ENCODE measurements at places on chromosomes 12 and 14.

GRCh38 chr14:96082420-96083300 lies 43.5 kb downstream of the C14orf132 start:
- no peak for DNase-seq

GRCh38 chr14:36439766-36440165 lies 80.3 kb downstream of the NKX2-1 start:
- no peak for DNase-seq

- no peak for DNase-seq
These were observed 17.3 kb upstream of the DNAH10 start for GRCh38 chr12:123744836-123745235.

DNA sequence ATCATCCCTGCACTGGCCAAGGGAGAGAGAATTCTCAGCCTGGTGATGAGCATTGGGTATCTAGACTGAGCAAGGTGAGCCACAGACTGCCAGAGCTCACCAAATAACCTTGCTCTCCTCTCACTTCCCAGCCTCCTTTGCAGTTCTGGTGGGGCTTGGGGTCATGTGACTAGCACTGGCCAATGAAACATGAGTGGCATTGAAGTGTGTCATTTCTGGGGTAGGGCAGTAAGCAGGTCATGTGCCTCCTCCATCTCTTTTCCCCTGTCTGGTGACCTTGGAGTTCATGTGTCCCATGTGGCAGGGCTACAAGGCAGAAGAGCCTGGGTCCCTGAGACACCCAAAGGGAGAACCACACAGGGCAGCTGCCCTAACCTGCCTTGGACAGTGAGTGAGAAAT lies 3.6 kb upstream of the KRT72 start:
- no peak for DNase-seq
